ENCODE measurements at places on chromosomes 1 and 21.
A peak's percentile ranks its signal among the peaks of the same experiment; 100 is the strongest.

- no peak for DNase-seq
Observed at GRCh38 chr1:79396901-79397300, 390.4 kb upstream of the ADGRL4 start.

GRCh38 chr21:37208741-37209225 is 58.4 kb downstream of the VPS26C start:
- DNase-seq: no peak

GRCh38 chr1:15325375-15326085 is 78.5 kb downstream of the FHAD1 start:
- DNase-seq: no peak

GRCh38 chr21:33392284-33392985 is 10.8 kb upstream of the IFNGR2 start:
- DNase-seq: no peak

DNA sequence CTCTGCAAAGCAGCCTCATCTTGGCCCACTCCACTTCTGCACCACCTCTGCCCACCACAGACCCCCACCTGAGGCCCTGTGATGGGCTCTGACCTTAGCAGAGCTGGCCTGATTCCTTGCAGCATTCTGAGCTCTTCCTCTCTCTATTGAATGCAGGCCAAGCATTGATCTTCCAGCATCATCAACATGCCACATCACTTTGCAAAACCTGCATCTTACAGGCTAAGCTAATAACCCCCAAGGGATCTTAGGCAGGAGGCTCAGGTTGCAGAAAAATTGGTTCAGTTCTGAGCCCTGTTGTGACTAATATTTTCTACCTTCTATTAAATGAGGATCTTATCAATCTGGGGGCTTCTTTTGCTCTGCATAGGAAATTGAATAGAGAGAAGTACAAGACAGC is 78.7 kb downstream of the ATP1A1 start:
- DNase-seq: no peak

GRCh38 chr1:2480986-2481364 is 4.9 kb downstream of the PLCH2 start:
- no peak for DNase-seq

DNA sequence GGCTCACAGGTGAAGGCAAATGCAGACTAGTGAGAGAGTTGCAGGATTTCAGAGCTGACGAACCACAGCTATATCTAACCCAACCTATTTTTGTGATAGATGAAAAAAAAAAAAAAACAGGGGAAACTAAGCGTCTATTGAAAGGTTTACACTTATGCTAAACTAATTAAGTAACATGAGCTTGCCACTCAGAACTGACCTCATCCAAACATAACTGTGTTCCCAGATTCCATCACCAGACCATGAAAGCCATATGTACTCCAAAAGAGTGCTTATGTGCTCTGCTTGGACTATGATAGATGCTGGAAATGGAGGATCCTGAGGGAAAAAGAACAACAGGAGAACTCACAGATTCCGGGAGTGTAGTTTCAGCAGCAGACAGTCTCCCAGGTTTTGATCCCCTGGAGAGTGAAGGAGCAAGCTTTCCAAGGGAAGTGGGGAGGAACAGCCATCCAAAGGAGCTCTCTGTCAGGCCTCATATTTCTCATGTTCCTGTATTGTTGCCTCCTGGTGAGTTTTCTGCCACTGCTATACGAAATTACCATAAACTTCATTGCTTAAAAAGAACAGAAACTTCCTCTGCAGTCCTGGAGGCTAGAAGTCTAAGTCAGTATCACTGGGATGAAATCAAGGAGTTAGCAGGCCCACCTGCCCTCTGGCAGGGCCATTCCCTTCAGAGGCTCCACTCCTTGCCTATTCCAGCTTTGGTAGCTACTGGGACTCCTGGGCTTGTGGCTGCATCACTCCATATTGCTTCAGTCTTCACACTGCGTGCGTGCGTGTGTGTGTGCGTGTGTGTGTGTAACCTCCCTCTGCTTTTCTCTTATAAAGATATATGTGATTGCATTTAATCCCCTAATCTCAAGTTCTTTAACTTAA is 38.1 kb downstream of the NIBAN1 start:
- DNase-seq: no peak

- peak; percentile 19 for DNase-seq
Observed at GRCh38 chr1:31669786-31670592, 25.3 kb upstream of the PEF1 start.

DNA sequence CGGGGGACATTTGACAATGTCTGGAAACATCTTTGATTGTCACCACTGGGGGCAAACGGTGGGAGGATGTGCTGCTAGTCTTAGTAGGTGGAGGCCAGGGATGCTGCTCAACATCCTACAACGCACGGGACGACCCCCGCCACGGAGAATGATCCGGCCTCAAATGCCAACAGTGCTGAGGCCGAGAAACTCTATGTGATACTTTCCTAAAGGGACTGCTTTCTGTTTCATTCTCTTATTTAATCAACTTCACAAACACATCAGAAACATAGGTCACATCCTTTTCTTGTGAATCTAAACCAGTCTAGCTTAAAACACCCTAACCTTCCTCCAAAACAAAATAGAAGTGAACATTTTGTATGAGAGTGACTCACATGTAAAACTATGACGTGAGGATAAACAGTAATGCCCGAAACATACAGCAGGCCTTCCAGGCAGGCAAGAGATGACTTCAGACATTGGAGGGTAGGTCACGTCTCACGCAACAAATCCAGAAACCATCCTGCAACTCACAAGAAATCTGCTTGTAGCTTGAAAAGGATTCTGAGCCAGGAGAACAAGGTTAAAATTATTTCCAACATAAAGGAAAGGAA is 37.2 kb upstream of the ETS2 start:
- peak; percentile 29 for DNase-seq

DNA sequence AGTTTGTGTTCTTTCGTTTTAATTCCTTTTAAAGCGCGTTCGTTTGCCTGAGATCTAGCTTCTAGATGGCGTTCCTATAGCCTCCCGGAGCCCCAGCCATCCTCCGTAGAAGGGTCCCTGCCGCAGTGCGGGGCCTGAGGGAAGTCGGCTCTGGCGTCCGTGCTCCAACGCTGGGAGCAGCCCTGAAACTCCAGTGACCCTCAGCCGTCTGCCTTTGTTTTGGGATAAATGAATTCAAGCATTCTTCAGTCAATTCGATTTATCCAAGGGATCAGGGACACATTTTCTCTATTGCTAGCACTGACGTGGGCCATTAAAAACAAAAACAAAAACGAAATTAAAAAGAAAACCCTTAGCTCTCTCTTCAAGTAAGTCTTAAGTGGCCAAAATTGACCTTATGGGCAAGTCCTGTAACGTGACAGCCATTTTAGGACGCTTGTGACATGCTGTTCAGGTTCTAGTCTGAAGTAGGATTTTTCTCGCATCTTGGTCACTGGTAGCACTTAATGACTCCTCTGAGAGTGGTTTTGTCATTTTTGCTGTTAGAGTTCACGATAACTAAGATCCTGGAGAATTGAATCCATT is 742 bp upstream of the HSPA13 start:
- peak; percentile 74 for DNase-seq

DNA sequence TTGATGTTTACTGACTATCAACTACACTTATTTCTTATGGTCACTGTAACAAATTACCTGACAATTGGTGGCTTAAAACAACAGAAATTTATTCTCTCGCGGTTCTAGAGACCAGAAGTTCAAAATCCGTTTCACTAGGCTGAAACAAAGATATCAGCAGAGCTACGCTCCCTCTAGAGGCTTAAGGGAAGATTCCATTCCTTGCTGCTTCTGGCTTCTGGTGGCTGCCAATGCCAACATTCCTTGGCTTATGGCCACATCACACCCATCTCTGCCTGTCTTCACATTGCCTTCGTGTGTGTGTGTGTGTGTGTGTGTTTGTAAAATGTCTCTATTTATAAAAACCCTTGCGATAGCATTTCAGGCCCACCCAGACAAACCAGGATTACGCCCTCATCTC is 66.4 kb downstream of the LMX1A start:
- DNase-seq: no peak

DNA sequence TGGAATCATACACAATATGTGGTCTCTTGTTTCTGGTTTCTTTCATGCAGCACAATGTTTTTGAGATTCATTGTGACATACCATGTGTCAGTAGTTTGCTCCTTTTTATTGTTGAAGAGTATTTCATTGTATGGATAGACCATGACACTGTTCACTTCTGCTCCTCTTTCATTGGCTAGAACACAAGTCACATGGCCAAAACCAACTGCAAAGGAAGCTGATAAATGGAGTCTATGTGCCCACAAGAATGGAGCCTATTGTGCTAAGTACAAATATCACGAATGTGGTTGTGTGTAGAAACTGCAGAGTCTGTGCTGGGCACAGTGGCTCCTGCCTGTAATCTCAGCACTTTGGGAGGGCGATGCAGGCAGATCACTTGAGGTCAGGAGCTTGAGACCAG is 28.6 kb upstream of the FNBP1L start:
- no peak for DNase-seq

- DNase-seq: no peak
Observed at GRCh38 chr21:26840912-26841311, 4.3 kb downstream of the ADAMTS1 start.

DNA sequence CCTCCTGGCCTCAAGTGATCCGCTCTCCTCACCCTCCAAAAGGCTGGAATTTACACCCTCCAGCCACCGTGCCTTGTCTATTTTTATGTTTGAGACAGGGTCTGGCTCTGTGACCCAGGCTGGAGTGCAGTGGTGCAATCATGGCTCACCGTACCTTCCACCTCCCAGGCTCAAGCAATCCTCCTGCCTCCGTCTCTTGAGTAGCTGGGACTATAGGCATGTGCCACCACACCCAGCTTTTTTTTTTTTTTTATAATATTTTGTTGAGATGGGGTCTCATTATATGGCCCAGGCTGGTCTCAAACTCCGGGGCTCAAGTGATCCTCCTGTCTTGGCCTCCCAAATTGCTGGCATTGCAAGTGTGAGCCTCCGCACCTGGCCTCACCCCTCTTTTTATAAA is 38.8 kb downstream of the TRPM2 start:
- no peak for DNase-seq

GRCh38 chr1:69920426-69920825 is 285.0 kb downstream of the LRRC40 start:
- DNase-seq: no peak

DNA sequence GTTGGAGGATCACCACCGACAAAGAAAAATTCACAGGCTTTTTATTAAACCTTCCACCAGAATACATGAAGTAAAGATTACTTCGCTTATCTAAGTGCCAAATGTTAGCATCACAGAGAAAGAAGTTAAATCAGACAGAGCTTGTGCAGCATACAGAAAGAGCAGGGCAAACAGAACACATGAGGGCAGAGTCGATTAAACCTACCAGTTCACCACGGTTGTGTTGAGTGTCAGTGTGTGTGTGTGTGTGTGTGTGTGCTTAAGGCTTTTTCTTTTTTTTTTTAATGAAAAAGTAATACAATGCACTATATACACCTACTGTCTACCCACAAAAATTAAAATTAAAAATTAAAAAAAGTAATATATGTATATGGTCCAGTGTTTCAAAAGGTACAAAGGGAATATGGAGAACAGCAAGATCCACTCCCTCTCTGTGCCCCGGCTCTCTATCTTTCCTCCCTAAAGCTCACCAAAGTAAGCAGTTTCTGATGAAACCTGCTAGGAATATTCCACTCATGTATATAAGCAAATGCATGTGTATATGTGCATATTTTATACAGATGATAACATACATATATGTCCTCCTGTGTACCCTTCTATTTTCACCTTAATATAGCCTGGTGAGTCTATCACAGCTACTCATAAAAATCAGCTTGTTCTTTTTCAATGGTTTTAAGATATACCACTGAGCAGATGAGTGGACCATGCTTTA is 17.7 kb downstream of the YIPF1 start:
- DNase-seq: no peak

DNA sequence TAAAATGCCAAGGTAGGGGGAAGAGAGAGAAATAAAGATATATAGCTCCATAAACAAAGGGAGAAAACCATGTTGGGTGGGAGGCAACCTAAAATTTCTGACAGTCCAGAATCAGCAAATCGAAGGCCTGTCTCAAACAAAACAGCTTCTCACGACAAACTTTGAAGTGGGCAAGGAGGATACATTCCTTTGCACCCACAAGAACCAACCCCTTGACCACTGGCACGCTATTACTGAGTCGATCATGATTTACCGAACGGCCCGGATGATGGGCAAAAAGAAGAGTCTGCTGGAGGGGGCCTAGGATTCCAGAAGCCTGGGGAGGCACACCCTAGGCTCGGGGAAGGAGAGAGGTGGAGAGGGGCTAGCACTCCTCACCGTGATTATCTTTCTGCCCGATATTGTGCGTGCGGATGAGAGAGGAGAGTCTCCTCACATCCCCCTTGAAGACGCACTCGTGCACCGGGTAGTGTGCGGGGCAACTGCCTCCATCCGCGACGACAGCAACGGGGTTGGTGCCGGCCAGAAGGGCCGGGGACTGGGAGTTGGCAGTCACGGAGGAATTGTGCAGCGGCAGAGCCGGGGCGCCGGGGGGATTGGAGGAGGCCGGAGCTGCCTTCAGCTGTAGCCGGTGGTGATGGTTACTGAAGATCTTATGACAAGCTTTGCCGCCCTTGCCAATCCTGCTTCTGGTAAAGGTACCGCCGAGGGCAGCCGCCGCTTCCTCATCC is 756 bp downstream of the ANKRD13C start:
- DNase-seq: peak; percentile 7

DNA sequence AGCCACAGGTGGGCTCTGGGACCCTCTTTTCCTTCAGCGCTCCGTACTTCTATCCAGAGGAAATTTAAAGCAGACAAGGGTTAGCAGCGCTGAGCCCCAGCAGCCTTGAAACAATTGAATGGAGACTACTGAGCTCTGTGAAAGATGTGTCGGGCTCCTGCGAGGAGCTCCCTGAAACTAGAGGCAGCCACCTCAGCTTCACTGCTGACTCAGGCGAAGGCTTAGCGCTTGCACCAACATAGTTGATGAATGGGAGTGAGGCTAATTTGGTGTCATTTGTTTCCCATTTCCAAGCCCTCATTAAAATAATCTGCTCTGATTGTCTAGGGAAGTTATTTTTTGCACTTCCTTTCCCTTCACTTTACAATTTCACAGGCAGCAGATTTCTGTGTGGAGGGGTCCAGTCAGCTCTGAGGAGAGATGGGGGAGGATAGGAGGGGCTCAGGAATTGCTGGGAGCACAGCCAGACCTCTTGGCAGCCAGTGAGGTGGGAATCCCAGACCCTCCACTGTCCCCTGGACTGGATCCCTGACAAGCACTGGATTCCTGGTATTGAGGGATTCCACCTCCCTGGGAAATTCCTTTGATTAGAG is 398.9 kb upstream of the PLXNA2 start:
- no peak for DNase-seq
